ENCODE measurements at places on chromosomes 11 and 22.

- DNase-seq, result no peak
These were observed 91.0 kb downstream of the KCNQ1 start for GRCh38 chr11:2535673-2536439.

GRCh38 chr11:112620621-112621394 lies 340.4 kb upstream of the NCAM1 start:
- DNase-seq, result no peak

DNA sequence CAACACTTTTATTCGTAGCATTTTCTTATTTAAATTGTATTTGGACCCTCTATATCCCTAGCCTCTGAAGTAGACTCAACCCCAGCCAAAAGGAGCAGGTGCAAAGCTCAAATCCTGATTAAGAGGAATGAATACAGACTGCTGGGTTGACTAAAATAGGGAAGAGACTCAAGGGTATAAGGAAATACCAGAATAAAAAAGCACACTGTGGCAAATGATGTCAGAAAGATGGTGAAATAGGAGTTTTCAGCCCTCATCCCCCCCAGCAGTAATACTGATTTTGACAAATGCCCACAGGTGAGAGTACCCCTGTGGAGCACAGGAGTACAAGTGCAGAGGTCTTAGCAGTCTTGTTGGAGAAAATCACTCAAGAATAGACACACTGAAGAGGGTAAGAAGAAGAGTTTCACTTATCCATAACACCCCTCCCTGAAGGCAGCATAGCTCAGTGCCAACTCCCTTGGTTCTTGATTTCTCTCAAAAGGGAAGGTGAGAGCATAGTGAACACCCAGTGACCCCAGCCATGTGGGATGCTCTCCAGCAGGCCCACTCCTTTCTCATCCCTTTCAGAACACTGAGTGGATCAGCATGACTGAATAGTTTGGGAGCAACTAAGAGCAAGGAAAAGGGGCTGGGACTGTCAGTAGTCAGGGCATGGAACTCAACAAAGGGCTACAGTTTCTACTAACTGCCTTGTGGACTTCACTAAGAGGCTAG lies 71.7 kb downstream of the TBC1D22A start:
- no peak for DNase-seq

- peak; percentile 64 for DNase-seq
These were observed 19.9 kb downstream of the CARS1 start for GRCh38 chr11:3037040-3037944.

GRCh38 chr11:65811764-65812475 lies 21.8 kb upstream of the SNX32 start:
- DNase-seq, result no peak

GRCh38 chr22:24305260-24305692 lies 34.6 kb downstream of the SPECC1L start:
- DNase-seq, result no peak

GRCh38 chr11:34915136-34916014 lies 804 bp downstream of the APIP start:
- DNase-seq, result peak; percentile 22

GRCh38 chr11:43934601-43935423 lies 7.6 kb upstream of the C11orf96 start:
- no peak for DNase-seq

DNA sequence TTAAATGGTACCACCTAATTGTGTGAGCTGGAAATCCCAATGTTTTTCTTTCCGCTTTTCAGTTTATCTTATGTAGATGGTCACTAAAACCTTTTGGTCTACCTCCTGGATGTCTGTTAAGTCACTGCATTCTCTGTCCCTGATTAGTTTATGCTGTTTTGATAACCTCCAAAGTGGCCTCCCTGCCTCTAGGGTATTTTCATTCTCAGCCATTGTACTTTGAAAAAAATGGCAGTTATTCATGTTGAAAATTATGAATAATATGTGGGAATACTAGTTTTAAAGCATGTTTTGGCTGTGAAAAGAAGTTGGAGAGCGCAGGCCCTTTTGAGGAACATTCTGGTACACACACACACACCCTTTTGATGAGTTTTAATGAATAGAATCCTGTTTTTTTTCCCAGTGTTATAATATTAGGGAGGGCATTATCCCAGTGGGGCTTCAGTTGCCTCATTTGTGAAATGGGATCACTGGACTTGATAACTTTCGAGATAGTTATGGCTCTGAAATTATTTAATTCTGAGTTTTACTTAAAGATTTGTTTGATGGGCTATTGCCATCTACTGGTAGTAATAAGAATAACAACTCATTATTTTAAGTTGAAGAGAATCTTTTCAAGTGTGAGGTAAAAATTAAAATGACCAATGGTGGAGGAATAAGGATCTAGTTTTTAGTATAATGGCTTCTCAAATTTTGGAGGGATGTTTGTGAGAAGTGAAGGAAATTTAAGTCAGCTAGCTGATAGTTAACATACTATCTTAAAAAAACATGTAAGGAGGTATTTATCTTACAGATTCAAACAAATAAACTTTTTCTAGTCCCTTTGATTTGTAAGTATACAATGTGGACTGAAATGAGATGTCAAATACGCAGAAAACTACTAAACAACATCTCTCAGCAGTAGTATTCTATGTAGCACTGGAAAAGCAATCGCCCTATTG lies 3.9 kb downstream of the FDX1 start:
- DNase-seq, result no peak

DNA sequence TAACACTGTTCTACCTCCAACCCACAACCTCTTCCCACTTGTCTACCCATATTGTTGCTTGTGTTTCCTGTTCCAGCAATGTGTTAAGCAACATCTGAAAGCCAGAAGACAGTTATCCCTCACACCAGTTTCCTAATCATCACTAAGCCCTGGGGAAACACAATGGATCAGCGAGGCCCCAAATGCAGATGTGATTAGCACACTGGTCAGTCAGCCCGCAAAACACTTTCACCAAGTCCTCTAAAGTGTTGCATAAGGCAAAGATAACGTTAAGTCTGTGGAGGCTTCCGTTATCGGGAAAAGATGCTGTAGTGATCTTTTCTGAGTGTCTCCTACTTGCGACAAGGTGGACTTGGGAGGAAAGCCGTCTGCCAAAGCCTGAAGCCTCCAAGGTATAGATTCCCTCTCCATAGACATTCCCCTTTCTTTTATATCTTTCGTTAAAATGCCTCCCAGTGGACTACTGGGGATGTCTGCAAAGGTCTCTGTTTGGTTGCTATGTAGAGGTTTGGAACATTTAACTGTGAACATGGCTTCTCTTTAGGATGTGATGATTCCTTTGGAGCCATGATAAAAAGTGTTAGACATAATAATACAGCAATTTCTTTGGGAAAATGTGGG lies at the start of gene MS4A3:
Gene MS4A3, plus strand, starts transcription at position 317 of the 621 bp plus-strand sequence. CDS start 4,496 bp downstream, outside the sequence.
- DNase-seq, result no peak

DNA sequence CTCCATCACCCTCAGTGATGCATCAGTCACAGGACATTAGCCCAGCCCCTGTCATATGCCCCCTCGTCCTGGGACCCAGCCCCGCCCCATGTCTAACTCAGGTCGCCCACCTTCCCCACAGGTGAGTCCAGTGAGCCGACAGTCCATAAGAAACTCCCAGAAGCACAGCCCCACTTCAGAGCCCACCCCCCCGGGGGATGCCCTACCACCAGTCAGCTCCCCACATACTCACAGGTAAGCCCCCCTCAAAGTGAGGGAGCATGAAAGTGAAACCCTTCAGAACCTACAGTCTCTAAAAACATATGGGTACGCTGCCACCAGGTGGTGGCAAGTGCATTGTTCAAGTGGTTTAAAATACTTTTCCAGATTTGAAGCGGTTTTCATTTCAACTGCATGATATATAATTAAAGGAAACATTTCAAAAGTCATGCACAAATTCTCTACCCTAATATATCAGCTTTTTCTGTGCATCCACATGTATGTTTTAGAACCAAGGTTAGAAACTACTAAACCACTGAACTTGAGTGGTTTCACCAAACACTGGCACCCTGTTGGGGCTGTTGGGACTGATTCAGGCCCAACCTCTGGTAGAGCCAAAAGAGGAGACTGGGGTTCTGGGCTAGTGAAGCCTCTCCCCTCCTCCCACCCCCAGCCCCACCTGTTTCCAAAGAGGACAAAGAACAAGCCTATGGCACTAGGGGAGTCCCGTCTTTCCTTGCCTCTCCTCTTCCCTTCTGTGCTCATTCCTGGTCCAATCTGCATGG lies 17.3 kb downstream of the EPS8L2 start:
- DNase-seq, result peak; percentile 53

DNA sequence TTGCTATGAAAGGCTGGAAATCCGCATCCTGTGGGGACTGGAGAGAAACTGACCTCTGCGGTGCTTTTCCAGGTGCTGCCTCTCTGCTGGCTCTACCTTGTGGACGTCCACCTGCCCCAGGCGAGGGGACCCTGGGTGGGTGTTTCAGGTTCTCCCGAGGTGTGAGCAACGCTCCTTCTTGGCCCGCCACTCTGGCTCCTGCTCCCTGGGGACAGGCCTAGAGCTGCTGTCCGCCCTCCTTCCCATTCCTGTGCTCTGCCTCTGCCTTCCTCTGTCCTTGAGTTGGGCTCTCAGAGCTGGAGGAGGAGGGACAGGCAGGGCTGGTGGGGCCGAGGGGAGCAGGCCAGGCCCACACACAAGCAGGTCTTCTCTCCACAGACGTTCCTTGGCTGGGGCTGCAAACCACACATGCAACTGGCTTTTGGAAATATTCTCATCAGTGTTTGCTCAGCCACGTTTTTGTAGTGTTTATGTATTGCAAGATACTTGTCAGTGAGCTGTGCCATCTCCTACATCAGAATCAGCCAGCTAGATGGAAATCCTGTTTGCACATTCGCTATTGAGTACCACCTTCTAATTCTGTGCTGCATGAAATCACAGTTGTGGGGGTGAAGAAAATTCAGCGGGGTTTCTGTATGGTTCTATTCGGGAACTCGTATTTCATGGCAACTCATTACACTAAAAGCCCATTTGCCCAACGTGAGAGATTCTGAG lies 1115.0 kb downstream of the BRD1 start:
- DNase-seq, result no peak

GRCh38 chr11:90845126-90845525 lies 622.3 kb upstream of the CHORDC1 start:
- no peak for DNase-seq

DNA sequence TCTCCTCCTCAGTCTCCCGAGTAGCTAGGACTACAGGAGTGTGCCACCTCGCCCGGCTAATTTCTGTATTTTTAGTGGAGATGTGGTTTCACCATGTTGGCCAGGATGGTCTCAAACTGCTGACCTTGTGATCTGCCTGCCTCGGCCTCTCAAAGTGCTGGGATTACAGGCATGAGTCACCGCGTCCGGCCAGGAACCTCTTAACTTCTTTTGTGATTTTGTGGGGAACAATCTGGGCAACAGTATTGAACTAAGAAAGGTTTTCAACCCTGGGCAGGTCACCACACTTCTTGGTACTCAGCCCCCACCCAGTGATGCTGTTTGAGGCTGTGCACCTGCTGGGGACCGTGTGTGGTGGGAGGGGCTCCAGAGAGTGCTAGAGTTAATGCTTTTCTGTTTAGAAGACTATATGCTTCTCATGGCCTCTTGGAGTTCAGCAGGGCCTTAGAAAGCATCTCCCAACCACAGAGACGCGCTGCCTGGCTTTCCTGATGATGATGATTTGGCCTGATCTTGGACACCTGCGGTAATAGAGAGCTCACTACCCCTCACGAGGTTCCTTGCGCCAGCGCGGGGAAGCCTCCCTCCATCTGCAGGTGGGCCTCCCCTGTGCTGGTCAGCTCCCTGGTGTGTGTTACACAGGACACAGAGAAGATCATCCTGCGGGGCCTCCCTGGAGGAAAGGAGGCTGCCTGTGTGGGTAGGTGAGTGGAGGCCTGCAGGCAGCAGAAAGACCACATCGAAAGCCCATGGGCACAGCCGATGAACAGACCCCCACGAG lies 1.2 kb downstream of the DENND6B start:
- no peak for DNase-seq

- no peak for DNase-seq
These were observed 27.8 kb upstream of the UPB1 start for GRCh38 chr22:24467340-24467739.

- no peak for DNase-seq
These were observed 283.3 kb downstream of the CASP12 start for GRCh38 chr11:104614961-104615360.

DNA sequence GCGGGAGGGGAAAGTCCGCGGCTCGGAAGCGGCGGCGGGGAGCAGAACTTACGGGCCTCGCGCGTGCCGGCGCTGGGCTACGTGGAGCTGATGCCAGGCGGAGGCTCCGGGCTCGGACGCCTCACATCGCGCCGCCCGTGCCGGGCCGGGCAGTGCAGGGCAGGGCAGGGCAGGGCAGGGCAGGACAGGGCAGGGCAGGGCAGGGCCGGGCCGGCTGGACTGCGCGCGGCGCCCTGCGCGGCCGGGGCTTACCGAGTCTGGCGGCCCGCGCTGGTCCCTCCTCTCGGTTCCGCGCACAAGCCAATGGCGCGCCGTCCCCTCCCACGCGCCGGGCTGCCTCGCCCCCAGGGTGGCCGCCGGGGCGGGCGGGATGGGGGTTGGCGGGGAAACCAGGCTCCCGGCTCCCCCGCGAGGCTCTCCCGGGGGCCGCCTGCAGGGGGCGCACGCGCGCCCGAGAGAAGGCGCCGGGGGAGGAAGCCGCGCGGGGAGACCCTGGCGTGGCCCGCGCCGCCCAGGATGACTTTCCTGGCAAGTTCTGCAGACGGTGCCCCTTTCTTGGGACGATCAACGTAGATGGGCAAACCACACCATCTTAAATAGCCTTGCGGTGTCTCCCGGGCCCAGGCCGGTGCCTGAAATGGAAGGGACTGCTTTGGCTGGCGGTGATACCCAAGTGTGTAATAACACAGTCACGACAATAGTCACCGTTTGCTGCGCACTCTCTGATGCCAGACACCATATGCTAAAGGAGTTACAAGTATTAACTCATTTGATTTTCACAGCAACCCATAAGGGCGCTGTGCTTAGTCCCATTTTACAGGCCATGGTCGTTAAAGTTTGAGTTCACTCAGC lies at the start of gene TP53I11:
Gene TP53I11, minus strand, starts transcription at position 259 of the 852 bp plus-strand sequence. CDS start 12,548 bp downstream, outside the sequence.
- DNase-seq, result peak; percentile 47

- DNase-seq, result peak; percentile 89
These were observed 70.6 kb downstream of the RRAS2 start for GRCh38 chr11:14288189-14288935.

DNA sequence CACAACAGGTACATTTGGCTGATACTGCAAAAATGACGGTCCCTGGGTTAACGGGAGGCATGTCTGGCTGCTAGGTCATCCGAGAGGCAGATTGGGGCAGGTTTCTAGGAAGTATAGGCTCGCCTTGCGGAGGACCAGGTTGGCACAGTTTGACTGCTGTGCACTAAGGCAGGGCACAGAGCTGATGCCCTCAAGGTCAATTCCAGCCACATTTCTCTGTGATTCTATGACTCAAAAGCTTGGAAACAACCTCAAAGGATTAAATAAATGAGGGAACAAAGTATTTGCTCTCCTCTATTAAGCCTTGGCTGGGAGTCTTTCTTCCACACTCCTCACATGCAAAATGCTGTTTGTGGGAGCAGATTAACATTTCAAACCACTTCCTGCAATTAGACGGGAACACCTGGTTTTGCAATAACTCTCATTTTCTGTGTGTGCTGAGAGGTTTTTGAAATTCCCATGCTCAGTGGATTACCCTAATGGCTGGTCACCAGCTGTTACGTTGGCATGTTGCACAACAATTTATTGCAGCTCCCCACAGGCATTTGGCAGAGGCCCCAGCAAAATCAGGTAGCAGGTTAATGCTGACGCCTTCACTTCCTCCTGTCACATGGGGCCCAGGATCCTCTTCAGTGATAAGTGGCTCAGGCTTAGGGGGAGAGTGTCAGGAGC lies 61.0 kb upstream of the PLET1 start:
- peak; percentile 80 for DNase-seq
